Activated T-cell treated with anti-CD3 and anti-CD28 coated beads for 48 hours (primary cell): ENCODE measurements at places on chromosomes 11 and 22.

DNA sequence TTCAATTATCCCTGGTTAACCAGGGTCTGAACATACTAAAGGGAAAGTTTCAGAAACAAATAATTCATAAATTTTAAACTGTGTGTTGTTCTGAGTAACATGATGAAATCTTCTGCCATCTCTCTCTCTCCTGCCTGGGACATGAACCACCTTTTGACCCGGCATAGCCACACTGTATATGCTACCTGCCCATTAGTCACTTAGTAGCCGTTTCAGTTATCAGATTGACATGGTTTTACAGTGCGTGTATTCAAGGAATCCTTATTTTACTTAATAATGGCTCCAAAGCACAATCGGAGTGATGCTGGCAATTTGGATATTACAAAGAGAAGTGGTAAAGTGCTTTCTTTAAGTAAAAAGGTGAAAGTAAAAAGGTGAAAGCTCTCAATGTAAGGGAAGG is 227.1 kb upstream of the CCDC179 start:
- DNase-seq, result no peak

- DNase-seq, result no peak
These were observed 30.1 kb upstream of the RASD2 start for GRCh38 chr22:35510481-35510934.

GRCh38 chr11:119928047-119928446 is 199.0 kb upstream of the NECTIN1 start:
- DNase-seq, result no peak

DNA sequence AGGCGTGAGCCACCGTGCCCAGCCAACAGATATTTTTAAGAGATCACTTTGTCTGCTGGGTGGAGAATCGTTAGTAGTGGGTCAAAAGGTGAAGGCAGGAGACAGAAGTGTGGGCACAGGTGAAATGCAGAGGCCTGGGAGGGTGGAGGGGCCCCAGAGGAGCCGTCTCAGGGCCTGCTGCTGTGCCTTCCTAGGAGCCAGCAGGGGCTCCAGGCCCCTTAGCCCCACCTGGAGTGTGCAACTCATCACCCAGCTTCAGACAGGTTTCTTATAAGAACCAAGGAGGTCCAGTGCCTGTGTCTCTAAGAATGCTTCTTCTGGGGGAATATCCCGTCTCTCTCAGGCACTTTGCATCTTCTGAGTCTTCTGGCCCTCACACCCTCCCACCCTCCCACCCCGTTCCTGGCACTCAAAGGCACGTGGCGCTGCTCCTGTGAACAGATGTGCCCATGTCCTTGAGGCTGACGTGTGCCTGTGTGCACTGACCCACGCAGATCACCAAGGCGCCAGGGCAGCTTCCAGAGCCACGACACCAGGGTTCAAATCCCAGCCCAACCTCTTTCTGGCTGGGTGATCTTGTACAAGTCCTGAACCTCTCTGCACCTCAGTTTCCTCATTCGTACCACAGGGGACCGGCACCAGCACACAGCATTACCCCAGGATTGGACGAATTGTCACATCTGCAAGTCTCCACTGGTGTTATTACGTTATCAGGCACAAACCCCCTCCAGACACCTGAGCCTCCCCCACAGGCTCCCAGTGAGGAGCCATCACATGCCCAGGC is 3.4 kb downstream of the ARSA start:
- no peak for DNase-seq

GRCh38 chr11:128929991-128930390 is 12.7 kb downstream of the TP53AIP1 start:
- no peak for DNase-seq

GRCh38 chr11:108727665-108728064 is 62.8 kb downstream of the DDX10 start:
- no peak for DNase-seq

DNA sequence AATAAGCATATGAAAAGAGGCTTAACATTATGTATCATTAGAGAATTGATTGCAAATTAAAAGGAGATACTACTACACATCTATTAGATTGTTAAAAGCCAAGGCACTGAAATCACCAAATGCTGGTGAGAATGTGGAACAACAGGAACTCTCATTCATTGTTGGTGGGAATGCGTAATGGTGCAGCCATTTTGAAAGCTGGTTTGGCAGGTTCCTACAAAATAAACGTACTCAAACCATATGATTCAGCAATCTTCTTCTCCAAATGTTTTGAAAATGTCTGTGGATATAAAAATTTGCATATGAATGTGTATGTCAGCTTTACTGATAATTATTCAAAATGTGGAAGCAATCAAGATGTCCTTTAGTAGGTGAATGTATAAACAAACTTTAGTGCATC is 176.4 kb upstream of the PLET1 start:
- DNase-seq, result no peak

GRCh38 chr11:12381875-12382274 is 4.5 kb downstream of the PARVA start:
- no peak for DNase-seq

- DNase-seq, result no peak
These were observed 122.3 kb downstream of the CHST1 start for GRCh38 chr11:45543081-45543480.

DNA sequence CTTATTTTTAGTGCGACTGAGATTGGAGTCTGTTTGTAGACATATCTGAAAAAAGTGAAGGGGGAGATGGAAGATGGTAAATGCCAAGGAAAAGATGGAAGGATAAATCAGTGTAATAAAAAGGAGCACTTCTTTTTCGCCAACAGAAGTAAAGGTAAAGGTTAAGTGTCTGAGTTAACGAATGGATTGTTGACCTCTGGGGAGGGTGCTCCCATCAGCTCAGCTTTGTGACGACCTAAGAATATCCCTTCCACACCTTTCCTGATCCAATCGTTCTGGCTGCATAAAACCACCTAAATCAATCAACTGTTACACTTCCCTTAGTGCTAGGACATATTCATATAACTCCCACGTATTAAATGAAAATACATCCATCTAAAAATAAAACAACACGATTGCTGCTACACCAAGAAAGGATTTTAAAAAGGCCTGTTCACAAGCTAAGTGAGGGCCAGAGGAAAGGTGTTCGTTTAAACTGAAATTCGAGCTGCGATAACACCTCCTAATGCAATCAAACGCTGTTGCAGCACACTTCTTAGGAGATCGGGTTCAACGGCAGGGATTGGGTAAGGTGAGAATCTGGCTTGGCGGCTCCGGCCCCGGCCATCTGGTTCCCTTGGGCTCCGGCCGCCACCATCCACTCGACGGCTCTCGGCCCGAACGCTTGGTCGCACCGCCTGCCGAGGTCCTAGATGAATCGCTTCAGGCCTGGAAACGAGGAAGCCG is 658 bp downstream of the C11orf71 start:
- DNase-seq, result no peak

DNA sequence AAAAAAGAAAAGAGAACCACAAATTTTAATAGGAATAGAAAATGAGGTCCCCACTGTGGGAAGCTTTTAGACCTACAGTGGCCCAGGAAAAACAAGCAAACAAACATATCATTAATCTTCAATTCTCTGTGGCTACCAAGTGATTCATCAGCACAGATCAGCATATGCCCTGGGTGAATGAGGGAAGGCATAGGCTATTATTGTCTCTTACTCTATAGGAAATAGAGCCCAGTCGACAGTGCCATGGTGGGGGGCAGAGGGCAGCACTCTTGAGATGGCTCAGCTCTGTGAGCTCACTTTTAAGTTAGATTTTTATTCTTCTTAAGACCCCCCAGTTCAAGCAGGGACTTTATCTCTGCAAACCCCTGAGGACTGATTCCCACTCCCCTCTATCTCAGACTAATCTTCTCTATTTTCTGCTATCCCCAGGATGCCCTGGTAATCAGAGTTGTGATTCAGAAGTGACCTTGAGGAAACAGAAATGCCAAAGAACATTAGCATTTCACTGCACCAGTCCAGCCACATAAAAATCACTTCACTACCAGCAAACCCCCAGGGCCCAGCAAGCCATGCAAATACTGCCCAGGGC is 9.5 kb upstream of the FEZ1 start:
- DNase-seq, result no peak

- DNase-seq, result no peak
These were observed 8.9 kb downstream of the HPX start for GRCh38 chr11:6431861-6432260.

GRCh38 chr11:118892514-118892913 is 8.8 kb downstream of the CXCR5 start:
- DNase-seq, result no peak

- DNase-seq, result no peak
These were observed 48.8 kb downstream of the ARHGAP32 start for GRCh38 chr11:129143335-129143734.

- no peak for DNase-seq
These were observed 192.9 kb upstream of the SEZ6L start for GRCh38 chr22:25976356-25976755.

DNA sequence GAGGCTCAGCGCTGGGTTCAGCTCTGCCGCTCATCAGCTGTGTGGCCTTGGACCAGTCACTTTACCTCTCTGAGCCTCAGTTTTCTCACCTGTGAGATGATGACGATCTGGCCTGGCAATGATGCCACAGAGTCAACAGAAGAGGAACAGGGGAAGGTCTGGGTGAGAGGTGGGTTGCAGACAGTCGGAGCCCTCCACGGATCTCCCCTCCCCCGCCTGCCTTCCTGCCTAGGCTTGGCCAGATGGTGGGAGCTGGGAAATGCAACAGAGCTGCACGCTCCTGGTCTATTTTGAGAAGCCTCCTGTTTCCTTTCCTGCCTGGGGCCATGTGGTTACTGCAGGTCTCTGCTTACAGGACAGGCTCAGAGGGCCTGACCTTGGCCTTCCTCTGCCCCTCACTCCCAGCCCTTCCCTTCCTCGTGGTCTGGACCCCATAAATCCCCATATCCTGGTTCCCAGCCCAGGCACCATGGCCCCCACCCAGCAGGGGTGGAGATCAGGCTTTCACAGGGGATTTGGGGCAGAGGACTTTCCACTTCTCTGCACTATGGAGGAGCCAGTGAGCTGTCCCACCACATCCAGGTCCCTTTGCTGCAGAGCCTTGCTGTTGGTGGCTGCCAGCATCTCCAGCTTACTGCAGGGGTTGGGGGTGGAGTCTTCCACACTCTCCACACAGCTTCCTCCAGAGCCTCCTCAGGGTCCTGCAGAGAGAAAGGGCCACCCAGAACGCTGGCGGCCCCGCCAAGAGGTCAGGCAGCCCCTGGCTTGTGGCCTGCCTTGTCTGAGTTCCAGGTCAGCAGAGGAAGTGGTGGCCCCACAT is 46.9 kb downstream of the C11orf96 start:
- no peak for DNase-seq

DNA sequence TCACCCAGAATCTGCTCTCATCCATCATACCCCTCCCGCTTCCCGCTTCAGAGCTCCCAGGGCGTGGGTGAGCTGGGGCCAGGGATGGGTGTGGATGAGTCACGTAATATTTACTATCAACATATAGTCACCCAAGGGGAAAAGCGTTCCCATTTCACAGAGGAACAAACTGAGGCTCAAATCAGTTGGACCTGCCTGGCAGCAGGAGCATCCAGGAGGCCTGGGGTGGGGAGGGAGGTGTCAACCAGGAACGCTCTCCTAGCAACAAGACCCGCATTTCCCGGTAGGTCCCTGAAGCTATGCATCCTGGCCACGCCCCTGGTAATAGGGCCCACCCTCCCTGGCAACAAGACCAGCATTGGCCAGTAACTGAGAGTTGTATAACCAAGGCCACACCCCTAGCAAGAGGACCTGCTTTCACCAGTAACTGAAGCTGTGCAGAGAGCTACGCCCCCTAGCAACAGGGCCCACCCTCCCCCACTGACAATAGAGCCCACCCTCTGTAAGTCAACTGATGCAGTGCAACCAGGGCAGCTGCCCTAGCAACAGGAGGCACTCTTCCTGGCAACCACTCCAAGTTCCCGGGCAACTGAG is 32.7 kb upstream of the TXNRD2 start:
- DNase-seq, result no peak

- DNase-seq, result no peak
These were observed 146.5 kb downstream of the OPCML start for GRCh38 chr11:133385781-133386180.

DNA sequence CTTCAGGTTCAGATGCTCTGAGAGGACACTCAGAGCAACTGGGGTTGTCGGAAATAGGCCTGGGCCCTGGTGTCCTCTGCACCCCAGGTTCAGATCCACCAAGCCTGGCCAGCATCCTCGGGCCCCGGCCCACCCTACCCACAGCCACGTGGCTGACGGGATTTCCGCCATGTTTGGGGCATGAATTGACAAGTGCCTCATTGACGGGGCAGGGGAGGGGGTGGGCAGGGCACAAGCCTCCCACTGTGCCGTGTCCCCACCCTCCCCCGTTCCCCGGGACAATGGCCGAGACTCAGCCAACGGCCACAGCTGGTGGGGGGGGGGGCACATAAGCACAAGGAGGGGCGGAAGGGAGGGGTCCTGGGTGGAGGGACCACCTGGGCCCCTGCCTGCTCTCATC is 8.5 kb downstream of the MYRF start:
- DNase-seq, result no peak

DNA sequence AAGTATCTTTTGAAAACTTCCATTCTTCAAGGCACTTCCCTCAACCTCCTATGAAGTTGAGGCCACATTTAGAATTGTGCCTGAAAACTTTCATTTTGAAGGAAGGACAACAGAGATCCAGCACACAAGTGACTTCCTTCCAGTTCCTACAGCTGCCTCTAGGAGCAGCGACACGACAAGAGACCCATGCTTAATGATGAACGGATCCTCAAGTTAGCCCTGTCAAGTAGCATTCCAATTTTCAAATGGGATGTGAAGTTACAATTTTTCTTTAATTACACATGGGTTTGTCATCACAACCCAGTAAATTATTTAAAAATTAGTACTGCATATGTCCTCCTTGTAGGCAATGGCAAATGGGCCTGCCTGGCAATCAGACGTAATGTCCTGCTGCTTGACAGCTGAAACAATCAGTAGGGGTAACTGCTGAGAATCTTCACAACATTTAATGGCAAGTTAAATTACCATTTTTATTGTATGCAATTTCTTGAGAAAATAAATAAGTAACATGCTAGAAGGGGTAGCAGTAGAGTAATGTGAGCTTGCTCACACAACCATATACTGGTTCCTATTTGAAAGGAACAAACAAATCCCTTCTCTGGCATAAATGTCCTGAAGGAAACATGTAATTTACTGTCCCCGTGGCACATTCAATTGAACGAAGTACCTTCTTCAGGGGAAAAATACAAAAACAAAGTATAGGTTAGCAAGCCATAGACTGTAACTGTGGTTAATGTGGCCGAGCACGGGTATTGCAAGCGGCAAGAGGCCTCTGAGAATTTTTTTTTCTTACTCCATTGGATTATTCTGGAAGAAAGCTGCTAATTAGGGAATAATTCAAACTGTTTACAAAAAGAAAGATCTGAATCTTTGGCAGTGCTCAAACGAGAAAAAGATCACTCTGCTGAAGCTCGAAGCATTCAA is 288.3 kb downstream of the CADM1 start:
- no peak for DNase-seq

GRCh38 chr11:76077575-76078150 is 128.6 kb downstream of the WNT11 start:
- no peak for DNase-seq

DNA sequence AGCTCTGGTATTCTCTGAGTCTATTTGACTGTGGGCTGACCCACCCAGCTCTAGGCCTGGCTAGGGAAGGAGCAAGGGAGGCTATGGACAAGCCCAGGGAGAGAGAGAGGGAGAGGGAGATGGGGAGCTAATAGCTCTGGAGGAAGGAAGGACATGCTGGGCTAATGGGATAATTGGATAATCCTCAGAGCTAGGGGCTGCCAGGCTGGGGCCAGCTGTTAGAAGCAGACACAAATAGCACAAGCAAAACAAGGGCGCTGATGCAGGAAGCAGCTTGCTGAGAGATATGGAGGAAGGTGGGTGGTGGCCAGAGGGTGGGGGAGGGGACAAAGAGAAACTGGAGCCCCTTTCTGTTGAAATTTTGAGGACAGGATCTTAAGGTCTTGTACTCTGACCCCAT is 23.2 kb downstream of the ADORA2A start:
- DNase-seq, result no peak
